Mammary epithelial cell (primary cell): ENCODE measurements at places on chromosomes 16 and 17. TPM values are rescaled to one million over a fixed set of nuclear protein-coding genes. Genes with fewer than 3 reads are reported as not detected.

DNA sequence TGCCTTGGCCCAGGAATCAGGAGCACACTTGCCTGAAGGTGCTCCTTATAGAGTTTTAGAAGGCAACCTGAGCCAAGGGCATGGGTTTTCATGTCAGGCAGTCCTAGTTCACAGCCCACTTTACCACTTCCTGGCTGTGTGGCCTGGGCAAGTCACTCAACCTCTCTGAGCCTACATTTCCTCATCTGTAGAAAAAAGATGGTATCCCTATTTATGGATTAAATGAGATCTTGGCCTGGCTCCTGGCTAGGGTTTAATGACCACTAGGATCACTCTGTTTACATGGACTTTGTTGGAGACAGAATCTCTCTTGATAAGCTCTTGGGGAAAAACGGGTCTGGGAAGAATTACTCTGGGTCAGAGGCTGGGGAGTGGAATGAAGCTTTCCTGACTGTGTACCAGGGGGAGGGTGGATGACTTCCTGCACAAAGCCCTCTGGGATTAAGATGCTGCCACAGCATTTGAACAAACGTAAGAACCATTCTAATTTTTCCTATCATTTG is 2.3 kb downstream of the MT2A start:
- DNase-seq: no peak

- DNase-seq: no peak
These were observed 50.0 kb downstream of the SLC7A5 start for GRCh38 chr16:87819282-87819681.

DNA sequence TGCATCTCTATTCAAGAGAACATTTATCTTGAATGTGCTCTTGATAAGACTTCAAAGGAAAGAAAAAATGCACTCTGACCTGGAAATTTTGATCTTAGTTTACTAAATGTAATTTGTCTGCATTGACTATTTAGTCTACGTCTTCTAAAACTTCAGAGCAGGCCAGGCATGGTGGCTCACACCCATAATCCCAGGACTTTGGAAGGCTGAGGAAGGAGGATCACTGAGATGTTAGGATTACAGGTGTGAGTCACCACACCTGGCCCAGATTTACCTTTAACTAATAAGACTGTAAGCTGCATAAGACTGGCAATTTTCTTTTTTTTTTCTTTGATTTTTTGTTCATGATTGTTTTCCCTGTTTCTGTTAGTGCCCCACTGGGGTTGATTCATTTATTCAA is 18.8 kb upstream of the CIITA start:
- no peak for DNase-seq

GRCh38 chr17:36861531-36861930 is 75.7 kb upstream of the LHX1 start:
- DNase-seq: no peak

- DNase-seq: no peak
These were observed 19.7 kb downstream of the C16orf74 start for GRCh38 chr16:85731179-85731578.

KRTAP4-3 gene
- not detected for polyA plus RNA-seq

HSPB9 gene
- not detected for polyA plus RNA-seq

MYH13 gene
- polyA plus RNA-seq: not detected

KRT20 gene
- polyA plus RNA-seq: not detected
